WTC11 (cell line): ENCODE measurements at places on chromosomes 13 and 19.

DNA sequence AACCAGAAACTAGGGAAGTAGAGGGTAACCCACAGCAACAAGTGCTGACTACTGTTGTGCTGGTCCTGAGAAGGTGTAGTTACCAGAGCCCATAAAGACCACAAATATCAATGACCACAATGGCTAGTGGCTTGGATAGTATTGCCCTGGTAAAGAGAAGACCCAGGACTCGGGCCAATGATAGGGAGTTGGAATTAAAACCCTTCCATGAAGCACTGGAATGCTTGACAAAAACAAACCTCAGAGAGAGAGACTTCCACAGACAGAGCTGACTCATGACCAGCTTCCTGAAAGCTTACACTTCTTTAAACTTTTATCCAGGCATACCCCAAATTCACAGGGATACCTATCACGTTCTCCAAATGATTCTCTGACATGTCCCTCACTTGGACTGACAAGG, 60.5 kb downstream of the WDR87 start:
- H3K27ac ChIP-seq, result no peak overlapping the region
- no peak for DNase-seq
- H3K27me3 ChIP-seq, result no peaks in the 10 kb centered on the region
- no peaks in the 10 kb centered on the region for H3K36me3 ChIP-seq
- H3K4me1 ChIP-seq, result no peaks in the 10 kb centered on the region

DNA sequence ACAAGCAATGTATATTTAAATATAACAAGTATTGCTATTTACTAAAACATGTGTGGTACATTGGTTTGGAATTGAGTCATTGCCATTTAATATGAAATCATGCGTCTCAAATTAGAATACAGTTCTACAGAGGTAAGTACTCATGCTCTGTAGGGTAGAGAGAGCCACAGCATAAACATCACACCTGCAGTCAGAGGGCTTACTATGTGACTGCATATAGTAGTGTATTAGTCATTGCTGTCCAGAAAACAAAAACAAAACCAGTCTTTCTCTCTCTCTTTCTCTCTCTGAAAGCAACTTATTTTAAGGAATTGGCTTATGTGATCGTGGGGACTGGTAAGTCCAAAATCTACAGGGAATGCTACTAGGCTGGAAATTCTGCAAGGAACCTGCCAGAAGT, 370.3 kb downstream of the GPC5 start:
- no peaks in the 10 kb centered on the region for H3K36me3 ChIP-seq
- no peak overlapping the region for H3K27ac ChIP-seq
- peaks cover 28% of the 10 kb centered on the region for H3K4me1 ChIP-seq
- H3K27me3 ChIP-seq, result no peaks in the 10 kb centered on the region

GRCh38 chr13:21328836-21329477, 130.1 kb downstream of the ZDHHC20 start:
- H3K4me3 ChIP-seq, result no peak overlapping the region
- H3K4me1 ChIP-seq, result peaks cover 56% of the 10 kb centered on the region
- no peaks in the 10 kb centered on the region for H3K36me3 ChIP-seq
- DNase-seq, result no peak
- no peak overlapping the region for H3K27ac ChIP-seq

GRCh38 chr19:50512999-50513745, 541 bp downstream of the ASPDH start:
- no peak for DNase-seq
- no peak overlapping the region for H3K4me3 ChIP-seq
- peaks cover 42% of the 10 kb centered on the region for H3K27me3 ChIP-seq
- peaks cover 14% of the 10 kb centered on the region for H3K4me1 ChIP-seq

DNA sequence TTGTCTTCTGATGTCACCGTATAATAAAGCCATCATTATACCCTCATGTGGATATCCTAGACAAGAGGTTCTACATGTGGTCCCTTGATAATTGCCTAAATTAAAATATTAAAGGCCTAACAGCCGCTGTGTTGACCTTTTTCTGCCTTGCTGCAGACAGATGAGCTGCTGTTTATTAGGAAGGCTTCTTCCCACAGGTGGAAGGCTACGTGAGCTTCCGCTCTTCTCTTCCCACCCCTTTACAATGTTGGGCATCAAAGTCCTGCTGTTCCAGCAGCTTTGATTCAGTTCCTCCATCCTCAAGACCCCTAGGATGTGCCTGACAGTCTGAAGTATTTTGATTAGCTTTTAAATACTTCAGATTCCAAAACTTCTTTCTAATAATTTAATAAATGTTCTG, 217.1 kb downstream of the PCCA start:
- peaks cover 39% of the 10 kb centered on the region for H3K4me1 ChIP-seq
- peaks cover 6% of the 10 kb centered on the region; the same call in 1 of the 2 replicates for H3K36me3 ChIP-seq
- no peaks in the 10 kb centered on the region for H3K27me3 ChIP-seq
- peak overlapping the region; percentile 85; the same call in 1 of the 2 replicates for H3K27ac ChIP-seq

DNA sequence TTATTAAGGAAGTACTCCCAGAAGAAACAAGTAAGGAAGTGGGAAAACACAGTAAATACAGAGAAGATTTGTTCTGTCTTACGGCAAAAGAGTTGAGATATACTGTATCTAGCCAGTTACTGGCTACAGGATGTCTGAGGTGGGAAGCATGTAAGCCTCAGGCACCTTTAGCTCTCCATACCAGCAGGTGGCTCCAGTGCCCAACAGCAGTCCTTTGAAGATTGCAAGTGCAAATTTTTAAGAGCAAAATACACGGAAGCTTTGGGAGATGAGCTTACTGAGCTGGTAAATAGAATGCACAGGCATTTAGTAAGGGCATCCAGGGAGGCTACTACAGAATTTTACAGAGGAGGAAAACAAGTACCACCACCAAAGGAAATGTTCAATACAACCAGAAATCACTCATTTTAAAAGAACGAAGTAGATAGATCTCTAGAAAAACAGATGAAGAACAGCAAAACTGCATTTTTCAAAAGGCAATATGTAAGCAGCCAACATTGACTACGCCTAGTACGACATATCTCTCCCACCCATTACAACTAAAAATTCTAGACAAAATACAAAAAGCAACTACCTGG, 57.9 kb upstream of the VSTM2B start:
- peak; percentile 44 for DNase-seq
- H3K27me3 ChIP-seq, result no peaks in the 10 kb centered on the region; the same call in 1 of the 2 replicates
- H3K27ac ChIP-seq, result no peak overlapping the region
- peaks cover 5% of the 10 kb centered on the region for H3K36me3 ChIP-seq
- H3K4me3 ChIP-seq, result no peak overlapping the region
